ENCODE measurements at places on chromosomes 2 and 18.

- H3K4me3 ChIP-seq, result no peak overlapping the region
- H3K27ac ChIP-seq, result no peak overlapping the region
- no peaks in the 10 kb centered on the region for H3K27me3 ChIP-seq
- H3K36me3 ChIP-seq, result peaks cover 8% of the 10 kb centered on the region
Measured at GRCh38 chr2:105803773-105804172, 59.1 kb downstream of the NCK2 start.

DNA sequence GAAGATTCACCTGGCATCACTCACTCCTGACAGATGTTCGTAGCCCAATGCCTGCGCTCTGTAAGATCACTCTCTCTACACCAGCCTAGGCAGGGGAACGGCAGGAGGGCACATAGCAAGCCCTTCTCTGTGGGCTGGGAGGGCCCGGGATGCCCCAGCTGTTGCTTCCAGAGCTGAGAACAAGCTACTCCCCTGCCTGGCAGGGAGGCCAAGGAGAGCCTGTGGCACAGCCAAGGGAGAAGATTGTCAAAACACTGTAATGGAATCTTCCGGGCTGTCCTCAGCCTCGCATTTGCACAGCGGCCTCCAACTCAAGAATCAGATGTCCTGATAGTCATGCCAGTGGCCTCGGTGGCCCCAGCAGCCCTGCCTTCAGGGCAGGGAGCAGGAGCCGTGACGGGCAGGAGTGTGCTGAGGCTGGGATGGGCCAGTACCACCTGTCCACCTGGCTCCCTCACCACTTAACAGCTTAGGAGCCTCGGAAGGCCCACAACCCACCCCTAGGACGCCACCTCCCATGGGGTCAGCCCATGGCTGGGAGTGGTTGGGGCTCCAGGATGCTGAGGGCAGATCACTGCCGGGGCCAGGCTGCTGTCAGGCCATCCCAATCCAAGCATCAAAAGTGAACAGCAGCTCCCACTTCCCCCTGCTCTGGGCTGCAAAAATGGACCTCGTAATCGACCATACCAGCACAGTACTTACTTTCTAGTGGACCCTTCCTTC, 21.9 kb upstream of the SLC35F6 start:
- H3K27me3 ChIP-seq, result no peaks in the 10 kb centered on the region
- H3K4me1 ChIP-seq, result peaks cover 8% of the 10 kb centered on the region
- DNase-seq, result no peak

- H3K4me3 ChIP-seq, result no peak overlapping the region
- H3K27ac ChIP-seq, result peak overlapping the region; percentile 69
- peaks cover 20% of the 10 kb centered on the region for H3K4me1 ChIP-seq
- no peaks in the 10 kb centered on the region for H3K27me3 ChIP-seq
- H3K36me3 ChIP-seq, result no peaks in the 10 kb centered on the region
- DNase-seq, result no peak
Measured at GRCh38 chr18:9684881-9685614, 23.1 kb upstream of the RAB31 start.

- H3K4me1 ChIP-seq, result no peaks in the 10 kb centered on the region
- no peak overlapping the region for H3K27ac ChIP-seq
- no peak overlapping the region for H3K4me3 ChIP-seq
Measured at GRCh38 chr18:21316296-21316695, 74.3 kb downstream of the GREB1L start.

DNA sequence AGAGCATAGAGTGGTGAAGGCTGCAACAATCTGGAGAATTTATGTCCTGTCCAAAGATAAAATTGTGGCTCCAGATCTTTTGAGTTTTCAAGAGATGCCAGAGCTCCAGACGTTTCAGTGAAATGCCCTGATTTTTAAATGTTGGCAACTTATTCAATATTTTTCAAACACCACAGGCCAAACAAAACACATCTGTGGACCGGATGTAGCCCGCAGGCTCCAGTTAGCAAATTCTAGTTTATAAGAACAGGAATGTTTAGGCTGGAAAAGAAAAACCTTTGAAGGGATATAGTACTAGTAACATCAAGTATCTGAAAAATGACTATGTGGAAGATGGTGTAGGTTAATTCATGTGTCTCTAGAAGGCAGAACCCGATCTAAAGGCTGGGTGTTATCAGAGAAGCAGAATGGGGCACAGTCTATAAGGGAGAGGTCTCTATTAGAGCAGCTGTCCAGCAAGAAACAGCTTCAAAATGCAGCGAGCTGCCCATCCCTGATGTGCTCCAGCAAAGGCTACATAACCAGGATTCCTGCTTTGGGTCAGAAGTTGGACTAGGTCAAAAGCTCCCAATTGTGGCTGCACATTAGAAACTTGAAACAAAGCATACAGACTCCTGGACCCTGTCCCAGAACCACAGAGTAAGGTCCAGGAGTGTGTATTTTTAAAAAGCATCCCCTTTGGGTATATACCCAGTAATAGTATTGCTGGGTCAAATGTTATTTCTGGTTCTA, 105.9 kb downstream of the ANKRD44 start:
- peaks cover 6% of the 10 kb centered on the region for H3K4me1 ChIP-seq
- H3K36me3 ChIP-seq, result no peaks in the 10 kb centered on the region
- H3K27ac ChIP-seq, result peak overlapping the region; percentile 47
- DNase-seq, result no peak

GRCh38 chr2:95281786-95282185, 7.5 kb downstream of the PROM2 start:
- no peak overlapping the region for H3K27ac ChIP-seq
- no peak overlapping the region for H3K4me3 ChIP-seq
- peaks cover 32% of the 10 kb centered on the region for H3K36me3 ChIP-seq

GRCh38 chr2:45009303-45009927, at the start of gene SIX2:
Gene SIX2 (minus strand): TSS chr2:45009452. CDS start chr2:45009110, 342 bp downstream.
- H3K27me3 ChIP-seq, result peaks cover 63% of the 10 kb centered on the region
- no peak within 1 kb of the TSS for H3K27ac ChIP-seq
- no peak for DNase-seq
- peak within 1 kb of the TSS; percentile 66 for H3K4me3 ChIP-seq

DNA sequence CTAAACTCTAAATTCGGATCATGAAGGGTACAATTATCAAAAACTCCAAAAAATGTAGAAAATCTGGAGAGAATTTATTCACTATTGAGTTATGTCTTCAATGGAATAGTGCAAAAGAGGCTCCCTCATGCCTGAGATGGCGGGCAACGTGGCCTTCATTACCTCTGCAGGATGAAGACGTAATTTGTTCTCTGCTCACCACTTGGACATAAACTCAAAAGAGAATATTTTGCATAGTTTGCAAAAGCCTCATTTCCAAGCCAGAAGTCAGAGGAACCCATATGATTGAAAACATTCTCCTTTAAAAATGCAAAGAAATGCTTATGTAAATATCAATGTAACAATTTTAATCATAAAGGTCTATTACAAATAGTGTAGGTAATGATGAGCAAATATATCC, 58.7 kb downstream of the SLC25A12 start:
- H3K27ac ChIP-seq, result no peak overlapping the region
- no peak overlapping the region for H3K4me3 ChIP-seq
- H3K36me3 ChIP-seq, result peaks cover 13% of the 10 kb centered on the region
- no peak for DNase-seq
- H3K4me1 ChIP-seq, result no peaks in the 10 kb centered on the region

DNA sequence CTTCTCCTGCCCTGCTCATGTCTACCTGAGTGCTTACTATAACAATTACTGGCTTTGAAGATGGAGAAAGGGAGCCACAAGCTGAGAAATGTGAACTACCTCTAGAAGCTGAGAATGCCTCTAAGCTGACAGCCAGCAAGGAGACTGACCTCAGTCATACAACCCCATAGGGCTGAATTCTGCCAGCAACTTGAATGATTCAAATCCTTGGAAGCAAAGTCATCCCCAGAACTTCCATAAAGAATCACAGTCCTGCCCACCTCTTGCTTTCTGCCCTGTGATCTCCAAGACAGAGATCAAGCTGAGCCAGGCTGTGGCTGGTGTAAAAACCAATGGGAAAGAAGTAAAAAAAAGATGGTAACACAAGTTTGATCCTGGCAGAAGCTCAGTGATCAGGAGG, 288.2 kb upstream of the SPHKAP start:
- no peaks in the 10 kb centered on the region for H3K27me3 ChIP-seq
- no peak overlapping the region for H3K4me3 ChIP-seq
- no peaks in the 10 kb centered on the region for H3K36me3 ChIP-seq
- H3K27ac ChIP-seq, result no peak overlapping the region

DNA sequence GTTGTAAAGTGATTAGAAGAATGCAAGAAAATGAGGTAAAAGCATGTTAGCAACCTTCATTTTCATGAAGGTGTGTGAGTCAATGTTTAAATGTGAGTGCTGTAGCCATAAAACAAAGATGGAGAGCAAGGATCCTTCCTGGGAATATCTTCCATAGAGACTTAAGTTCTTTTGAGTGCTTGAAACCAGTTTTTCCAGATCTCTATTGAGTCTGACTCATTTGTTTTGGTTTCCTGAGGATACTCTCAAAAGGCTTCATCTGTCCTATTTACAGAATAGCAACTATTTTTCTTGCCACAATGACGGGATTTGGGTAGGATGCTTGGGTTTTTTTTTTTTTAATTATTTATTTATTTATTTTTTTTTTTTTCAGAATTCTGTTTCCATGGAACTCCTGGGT, 45.9 kb upstream of the ASB1 start:
- no peaks in the 10 kb centered on the region for H3K36me3 ChIP-seq
- H3K27me3 ChIP-seq, result no peaks in the 10 kb centered on the region
- no peak for DNase-seq
- H3K4me1 ChIP-seq, result peaks cover 5% of the 10 kb centered on the region
- H3K4me3 ChIP-seq, result no peak overlapping the region

GRCh38 chr18:59514203-59514602, 155.1 kb upstream of the LMAN1 start:
- no peaks in the 10 kb centered on the region for H3K27me3 ChIP-seq
- H3K4me1 ChIP-seq, result peaks cover 23% of the 10 kb centered on the region
- no peak overlapping the region for H3K4me3 ChIP-seq
- no peaks in the 10 kb centered on the region for H3K36me3 ChIP-seq

DNA sequence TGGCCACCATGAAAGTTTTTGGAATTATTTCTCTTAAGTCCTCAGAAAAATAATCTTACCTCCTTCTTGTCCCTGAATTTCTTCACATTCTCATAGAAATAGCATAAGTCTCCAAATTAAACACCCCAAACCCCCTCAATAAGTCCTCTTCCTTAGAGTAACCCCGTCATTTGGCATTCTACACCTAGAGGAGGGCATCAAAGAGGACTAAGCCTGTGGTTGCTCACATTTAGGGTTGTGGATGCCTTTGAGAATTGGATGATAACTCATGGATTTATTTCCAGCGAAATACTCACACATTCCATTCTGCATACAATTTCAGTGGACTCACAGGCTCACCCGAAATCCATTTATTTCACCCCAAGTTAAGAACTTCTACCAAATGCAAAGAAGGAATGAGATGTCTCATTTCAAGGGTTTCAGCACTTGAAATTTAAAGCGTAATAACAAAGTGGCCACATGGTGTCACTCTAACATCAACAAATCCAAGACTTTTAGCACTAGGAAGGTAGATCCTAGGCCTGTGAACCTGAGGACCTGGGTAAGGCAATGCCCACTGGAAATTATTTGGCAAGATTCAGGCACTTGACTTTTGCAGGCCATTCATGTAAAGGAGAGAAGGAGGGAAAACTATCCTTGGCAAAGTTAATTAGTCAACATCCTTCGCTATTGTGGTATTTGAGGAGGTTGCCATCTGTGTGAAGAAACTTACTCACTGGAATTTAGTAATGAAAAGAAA, 24.6 kb downstream of the DYTN start:
- no peak for DNase-seq
- H3K27ac ChIP-seq, result no peak overlapping the region
- no peaks in the 10 kb centered on the region for H3K36me3 ChIP-seq
- H3K27me3 ChIP-seq, result no peaks in the 10 kb centered on the region
- no peak overlapping the region for H3K4me3 ChIP-seq
- H3K4me1 ChIP-seq, result no peaks in the 10 kb centered on the region

Data from esophagus squamous epithelium (tissue), 5 donors.